Natural killer cell treated with Interleukin-12 subunit alpha and Interleukin-12 subunit beta and Interleukin-15 and Interleukin-18, amount 100 ng/mL, for 72 hours (primary cell): ENCODE measurements at places on chromosomes 3 and 15. TPM values are rescaled to one million over a fixed set of nuclear protein-coding genes. Genes with fewer than 3 reads are reported as not detected.
A peak's percentile ranks its signal among the peaks of the same experiment; 100 is the strongest.

The ESYT3 gene
- not detected for total RNA-seq

The ECE2 gene
- not detected for total RNA-seq

The LYZL4 gene
- total RNA-seq, result not detected

The ECT2 gene
- total RNA-seq, result 27.8 TPM

The ST8SIA2 gene
- not detected for total RNA-seq

The SPRED1 gene
- total RNA-seq, result 0.89 TPM

The ANP32A gene
- 208 TPM for total RNA-seq

The SLC38A3 gene
- total RNA-seq, result not detected

The CLRN1 gene
- not detected for total RNA-seq

The CTXN2 gene
- not detected for total RNA-seq

The SLC22A13 gene
- 1.3 TPM for total RNA-seq

The WDR93 gene
- total RNA-seq, result not detected

GRCh38 chr15:90241343-90242192 is 7.6 kb downstream of the GDPGP1 start:
- H3K27me3 ChIP-seq, result no peaks in the 10 kb centered on the region
- DNase-seq, result no peak
- no peaks in the 10 kb centered on the region for H3K36me3 ChIP-seq

GRCh38 chr3:51934139-51934850 is 7.4 kb downstream of the RRP9 start:
- H3K4me3 ChIP-seq, result no peak overlapping the region
- no peaks in the 10 kb centered on the region for H3K36me3 ChIP-seq
- H3K27me3 ChIP-seq, result no peaks in the 10 kb centered on the region
- no peak overlapping the region for H3K27ac ChIP-seq
- no peak for DNase-seq
- H3K4me1 ChIP-seq, result peaks cover 3% of the 10 kb centered on the region

GRCh38 chr3:55588146-55588765 is 101.2 kb upstream of the WNT5A start:
- no peaks in the 10 kb centered on the region for H3K4me1 ChIP-seq
- no peak overlapping the region for H3K27ac ChIP-seq
- H3K36me3 ChIP-seq, result no peaks in the 10 kb centered on the region
- DNase-seq, result no peak
- H3K27me3 ChIP-seq, result no peaks in the 10 kb centered on the region
- no peak overlapping the region for H3K4me3 ChIP-seq

DNA sequence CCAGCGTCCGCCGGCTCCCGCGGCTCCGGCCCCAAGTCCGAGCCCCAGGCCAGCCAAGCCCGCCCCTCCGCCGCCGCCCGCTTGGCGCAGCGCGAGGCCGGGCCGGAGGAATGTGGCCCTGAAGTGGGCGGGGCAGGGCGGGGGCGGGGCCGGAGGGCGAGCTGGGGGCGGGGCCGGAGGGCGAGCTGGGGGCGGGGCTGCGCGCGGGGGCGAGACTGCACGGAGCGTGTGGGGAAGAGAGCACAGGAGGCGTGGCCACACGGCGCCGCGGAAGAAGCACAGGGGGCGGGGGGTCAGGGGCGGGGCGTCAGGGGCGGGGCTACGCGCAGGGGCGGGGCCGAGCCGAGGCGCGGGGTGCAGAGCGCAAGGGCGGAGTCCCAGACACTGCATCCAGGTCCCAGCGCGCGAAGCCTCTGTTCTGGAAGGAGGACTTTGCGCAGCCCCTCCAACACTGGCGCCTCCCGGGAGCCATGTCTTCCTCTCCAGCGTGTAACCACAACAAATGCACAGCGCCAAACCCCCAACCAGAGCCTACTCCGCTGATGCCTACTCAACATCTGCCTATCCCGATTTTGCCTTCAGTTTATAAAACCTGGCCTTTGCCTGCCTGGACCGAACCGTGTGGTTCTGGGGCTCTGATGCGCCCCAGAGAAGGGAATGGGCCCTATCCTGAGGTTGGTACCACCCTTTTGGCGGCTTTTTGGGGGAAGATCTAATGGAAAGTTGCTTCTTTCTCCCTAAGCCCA is 105.5 kb downstream of the IQSEC1 start:
- peak overlapping the region; percentile 70 for H3K27ac ChIP-seq
- peak overlapping the region; percentile 78 for H3K4me3 ChIP-seq
- peak; percentile 88 for DNase-seq
- H3K36me3 ChIP-seq, result no peaks in the 10 kb centered on the region

DNA sequence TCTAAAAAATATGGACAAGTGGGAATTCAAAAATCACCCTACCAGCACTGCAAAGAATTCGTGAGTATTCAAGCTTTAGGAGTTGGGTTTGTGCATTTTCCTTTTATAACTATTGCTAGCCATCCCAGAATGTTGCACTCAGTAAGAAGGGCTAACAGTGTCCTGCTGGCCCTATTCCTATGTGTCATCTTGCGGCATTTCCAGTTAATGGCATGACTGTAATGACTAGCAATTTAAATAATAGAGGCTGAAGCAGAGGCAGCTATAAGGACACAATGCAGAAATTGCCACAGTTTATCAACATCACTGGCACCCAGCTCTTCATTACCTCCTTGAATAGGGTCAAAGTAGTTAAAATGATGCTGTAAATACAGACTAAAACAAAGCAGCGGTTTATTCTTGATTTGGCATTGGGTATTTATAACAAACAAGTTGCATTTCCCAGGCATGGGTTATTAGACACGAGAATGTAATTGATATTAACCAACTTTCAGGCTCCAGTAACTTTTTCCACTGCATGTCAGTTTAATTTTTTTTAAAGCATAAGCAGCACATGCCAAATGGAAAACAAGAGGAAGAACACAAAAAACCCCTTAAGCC is 177.6 kb downstream of the FHIT start:
- no peaks in the 10 kb centered on the region for H3K4me1 ChIP-seq
- no peak overlapping the region for H3K4me3 ChIP-seq
- H3K27me3 ChIP-seq, result no peaks in the 10 kb centered on the region
- DNase-seq, result no peak
- no peaks in the 10 kb centered on the region for H3K36me3 ChIP-seq
- H3K27ac ChIP-seq, result no peak overlapping the region

GRCh38 chr3:127754411-127755304 is 67.7 kb downstream of the MGLL start:
- H3K27me3 ChIP-seq, result peaks cover 5% of the 10 kb centered on the region
- no peak overlapping the region for H3K4me3 ChIP-seq
- no peak for DNase-seq
- H3K4me1 ChIP-seq, result no peaks in the 10 kb centered on the region

DNA sequence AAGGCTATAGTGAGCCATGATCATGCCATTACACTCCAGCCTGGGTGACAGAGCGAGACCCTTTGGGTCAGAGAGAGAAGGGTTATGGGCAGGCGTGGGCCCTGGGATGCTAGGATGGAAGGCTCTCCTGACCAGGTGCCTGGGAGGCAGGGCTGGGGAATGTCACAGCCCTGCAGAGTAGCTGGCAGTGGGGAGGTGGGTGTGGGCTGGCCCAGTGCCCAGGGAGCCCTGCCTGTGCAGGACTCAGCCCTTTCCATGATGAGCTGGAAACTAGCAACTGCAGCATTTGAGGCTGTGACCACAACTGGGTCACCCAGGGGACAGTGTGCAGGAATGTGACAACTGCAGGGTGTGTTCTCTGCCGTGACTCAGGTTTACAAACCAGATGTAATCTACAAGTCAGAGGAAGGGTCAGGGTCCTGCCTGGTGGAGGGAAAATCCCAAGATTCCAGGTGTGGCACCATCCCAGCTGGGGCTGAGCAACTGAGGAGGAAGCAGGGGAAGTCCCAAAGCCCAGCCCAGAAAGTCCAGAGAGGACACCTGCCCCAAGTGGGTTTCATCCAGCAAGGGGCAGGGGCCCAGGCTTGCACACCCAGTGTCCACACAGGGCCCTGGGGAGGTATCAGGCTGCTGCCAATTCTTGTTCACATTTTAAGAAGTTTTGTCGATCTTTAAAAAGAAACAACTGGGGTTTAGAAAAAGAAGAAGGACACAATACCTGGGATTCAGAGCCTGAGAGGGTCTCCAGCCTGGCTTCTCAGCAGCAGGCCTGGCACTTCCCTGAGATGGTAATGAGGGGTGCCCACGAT is 45.5 kb downstream of the SLC28A1 start:
- no peak overlapping the region for H3K4me3 ChIP-seq
- H3K27ac ChIP-seq, result no peak overlapping the region
- no peaks in the 10 kb centered on the region for H3K27me3 ChIP-seq
- no peak for DNase-seq

DNA sequence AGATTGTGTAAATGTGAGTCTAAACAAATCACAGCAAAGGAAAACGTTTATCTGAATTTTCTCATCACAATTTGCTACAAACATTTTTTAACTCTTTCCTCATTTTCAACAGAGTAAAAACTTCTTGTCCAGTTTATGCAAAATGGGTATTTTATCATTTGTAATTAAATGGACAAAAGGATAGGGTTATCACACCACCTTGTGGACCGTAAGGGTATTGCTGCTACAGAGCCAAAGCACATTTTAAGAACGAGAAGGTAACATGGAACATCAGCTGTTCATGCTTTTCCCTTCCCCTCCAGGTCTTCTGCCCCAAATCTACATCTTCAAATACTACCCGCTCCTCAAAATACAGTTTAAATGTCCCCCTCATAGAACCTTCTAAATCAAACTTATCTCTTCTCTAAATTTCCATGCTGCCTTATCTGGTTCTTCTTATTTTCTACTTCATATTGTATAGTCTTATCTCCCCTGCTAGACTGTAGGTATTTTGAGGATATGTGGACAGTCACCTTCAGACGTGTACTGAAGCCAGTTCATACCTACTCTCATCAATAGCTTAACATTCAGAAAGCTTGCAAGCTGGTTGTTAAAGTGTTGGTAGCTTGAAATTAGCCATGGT is 12.8 kb upstream of the SETMAR start:
- no peak overlapping the region for H3K27ac ChIP-seq
- H3K36me3 ChIP-seq, result no peaks in the 10 kb centered on the region
- peaks cover 6% of the 10 kb centered on the region for H3K4me1 ChIP-seq
- no peak for DNase-seq
- no peak overlapping the region for H3K4me3 ChIP-seq

DNA sequence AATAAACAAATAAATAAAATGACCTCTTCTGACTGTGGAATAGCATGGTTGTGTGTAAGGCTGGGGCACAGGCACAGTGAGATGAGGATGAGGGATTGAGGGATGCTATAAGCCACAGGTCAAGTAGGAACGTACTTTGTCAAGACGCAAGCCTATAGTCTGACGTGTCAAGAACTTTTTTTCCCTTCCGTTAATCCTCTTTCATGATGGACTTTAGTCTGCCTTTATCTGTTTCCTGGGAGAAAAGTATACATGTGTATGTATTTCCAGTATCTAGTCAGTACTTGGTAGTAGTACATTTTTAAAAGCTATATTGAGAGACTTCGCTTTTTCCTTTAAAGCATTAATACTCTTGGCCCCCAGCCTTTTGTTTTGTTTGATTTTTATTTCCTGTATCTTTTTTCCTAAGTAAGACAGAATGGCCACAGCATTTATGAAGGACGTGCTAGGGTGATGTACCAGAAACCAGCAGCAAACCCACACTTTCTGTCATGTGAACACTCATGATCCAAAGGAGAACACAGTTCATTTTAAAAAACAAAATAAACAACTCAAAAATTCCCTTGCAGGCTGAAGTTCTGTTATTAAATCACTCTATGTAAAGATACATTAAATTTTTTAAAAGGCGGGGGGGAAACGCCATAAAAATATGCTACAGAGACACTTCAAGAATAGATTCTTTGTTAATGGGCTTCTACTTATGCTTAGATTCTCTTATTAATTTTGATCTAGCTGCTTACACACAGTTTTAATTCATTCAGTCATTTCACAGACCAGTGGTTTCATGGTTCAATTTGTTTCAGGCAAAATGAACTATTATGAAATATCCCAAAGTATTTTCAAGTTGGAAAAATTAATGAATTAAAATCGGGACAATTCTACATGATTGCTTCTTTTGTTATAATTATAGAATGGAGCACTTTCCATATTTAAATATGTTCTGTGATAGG is 114.7 kb downstream of the SNRK start:
- no peak for DNase-seq
- peaks cover 7% of the 10 kb centered on the region for H3K4me1 ChIP-seq
- no peaks in the 10 kb centered on the region for H3K27me3 ChIP-seq
- no peaks in the 10 kb centered on the region for H3K36me3 ChIP-seq
- no peak overlapping the region for H3K4me3 ChIP-seq

- no peaks in the 10 kb centered on the region for H3K27me3 ChIP-seq
- peaks cover 6% of the 10 kb centered on the region for H3K36me3 ChIP-seq
- DNase-seq, result no peak
- peak overlapping the region; percentile 47 for H3K4me3 ChIP-seq
- no peak overlapping the region for H3K27ac ChIP-seq
- peaks cover 78% of the 10 kb centered on the region for H3K4me1 ChIP-seq
These were observed 59.0 kb downstream of the APBA2 start for GRCh38 chr15:28944696-28945300.

- H3K4me3 ChIP-seq, result peak overlapping the region; percentile 84
- peaks cover 38% of the 10 kb centered on the region for H3K4me1 ChIP-seq
- H3K27ac ChIP-seq, result peak overlapping the region; percentile 48
- peak; percentile 90 for DNase-seq
- peaks cover 13% of the 10 kb centered on the region for H3K27me3 ChIP-seq
These were observed 83.4 kb downstream of the FAM43A start for GRCh38 chr3:194769020-194769643.

DNA sequence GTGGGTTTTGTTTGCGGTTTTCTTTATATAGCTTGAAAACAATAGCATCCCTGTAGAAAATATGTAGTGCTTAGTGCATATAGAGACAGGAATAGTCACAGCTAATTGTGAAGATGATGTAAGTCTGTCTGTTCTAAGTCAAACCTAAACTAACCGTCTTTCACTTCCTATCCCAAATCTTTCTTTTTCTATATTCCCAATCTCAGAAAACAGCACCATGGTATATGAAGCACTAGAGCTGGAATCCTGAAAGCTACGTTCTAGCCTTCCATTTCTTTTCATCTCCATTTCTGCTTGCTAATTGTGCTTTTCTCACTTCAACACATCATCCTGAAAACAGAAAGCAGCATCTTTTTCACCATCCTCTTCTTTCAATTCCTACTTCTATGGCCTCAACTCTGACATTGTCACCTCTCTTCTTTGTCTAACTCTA is 1235.5 kb downstream of the ROBO2 start:
- DNase-seq, result no peak
- no peaks in the 10 kb centered on the region for H3K4me1 ChIP-seq
- H3K27me3 ChIP-seq, result no peaks in the 10 kb centered on the region

- H3K4me3 ChIP-seq, result no peak within 1 kb of the TSS
- no peak within 1 kb of the TSS for H3K27ac ChIP-seq
- peaks cover 6% of the 10 kb centered on the region for H3K27me3 ChIP-seq
These were observed at the start of gene FBXO40 for GRCh38 chr3:121592856-121593702. Gene FBXO40, plus strand, starts transcription at chr3:121593379. Its CDS starts 27,197 bp downstream, at chr3:121620576.

DNA sequence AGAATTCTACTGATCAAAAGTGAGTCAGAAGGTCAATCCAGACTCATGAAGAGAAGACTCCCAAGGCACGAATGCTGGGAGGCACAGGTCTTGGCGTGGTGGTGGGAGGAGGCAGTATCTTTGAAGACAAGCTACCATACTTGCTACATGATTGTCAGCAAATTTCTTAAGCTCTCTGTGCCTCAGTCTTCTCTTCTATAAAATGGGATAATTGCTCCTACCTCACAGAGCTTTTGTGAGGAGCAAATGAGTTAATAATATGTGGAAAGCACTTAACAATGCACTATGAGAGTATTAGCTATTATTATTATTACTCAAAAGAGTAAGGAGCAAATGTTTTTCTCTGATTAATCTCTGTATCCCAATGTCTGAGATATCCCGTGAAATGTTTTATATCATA is 36.2 kb downstream of the EHD4 start:
- H3K27ac ChIP-seq, result peak overlapping the region; percentile 97
- H3K27me3 ChIP-seq, result no peaks in the 10 kb centered on the region
- H3K4me3 ChIP-seq, result peak overlapping the region; percentile 83
- peaks cover 9% of the 10 kb centered on the region for H3K36me3 ChIP-seq
- DNase-seq, result no peak
